Esophagus squamous epithelium (tissue), 5 donors: ENCODE measurements at places on chromosomes 11 and 22. TPM values are rescaled to one million over a fixed set of nuclear protein-coding genes. Genes with fewer than 3 reads are reported as not detected.

Gene TEX12
- 2.5 TPM for total RNA-seq

Gene DDI1
- not detected for total RNA-seq

DNA sequence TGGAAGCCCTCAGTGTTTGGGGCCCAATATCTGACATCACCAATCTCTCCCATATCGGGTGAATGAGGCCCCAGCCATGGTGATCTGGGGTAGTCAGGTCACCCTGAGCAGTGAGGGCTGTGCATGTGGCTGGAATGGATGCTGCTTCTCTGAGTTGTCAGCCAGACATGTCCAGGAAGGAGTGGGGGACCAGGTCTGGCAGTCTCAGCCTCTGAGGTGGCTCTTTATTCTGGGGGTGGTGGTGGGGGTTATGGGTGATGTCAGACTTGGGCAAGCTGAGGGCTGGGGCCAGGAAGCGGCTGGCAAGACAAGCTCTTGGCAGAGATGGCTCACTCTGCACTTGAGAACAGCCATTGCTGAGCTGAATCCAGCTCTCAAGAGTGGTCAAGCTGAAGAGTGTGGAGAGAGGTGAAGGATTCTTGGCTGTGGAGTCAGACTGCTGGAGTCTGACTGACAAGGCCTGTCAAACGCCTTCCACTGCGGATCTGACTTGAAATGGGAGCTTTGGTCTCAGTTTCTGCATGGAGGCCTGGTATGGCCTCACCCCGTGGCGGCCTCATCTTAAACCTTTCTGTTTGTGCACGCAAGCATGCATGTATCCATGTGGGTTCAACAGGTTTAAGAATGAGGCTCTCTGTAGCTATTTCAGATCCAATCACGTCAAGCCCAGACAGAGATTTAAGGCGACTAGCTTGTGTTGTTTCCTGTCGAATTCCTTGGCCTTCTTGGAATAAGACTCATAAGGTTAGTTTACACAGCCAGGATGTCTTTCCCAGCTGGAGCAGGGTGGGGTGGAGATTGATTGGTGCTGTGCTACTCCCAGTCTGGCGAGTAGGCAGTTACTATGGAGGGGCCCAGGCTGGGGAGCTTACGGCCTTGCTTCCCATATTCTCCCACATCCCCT is 83.9 kb upstream of the TIMP3 start:
- peak overlapping the region; percentile 40 for H3K27ac ChIP-seq
- H3K4me3 ChIP-seq = no peak overlapping the region
- no peaks in the 10 kb centered on the region for H3K27me3 ChIP-seq
- H3K4me1 ChIP-seq = peaks cover 5% of the 10 kb centered on the region

DNA sequence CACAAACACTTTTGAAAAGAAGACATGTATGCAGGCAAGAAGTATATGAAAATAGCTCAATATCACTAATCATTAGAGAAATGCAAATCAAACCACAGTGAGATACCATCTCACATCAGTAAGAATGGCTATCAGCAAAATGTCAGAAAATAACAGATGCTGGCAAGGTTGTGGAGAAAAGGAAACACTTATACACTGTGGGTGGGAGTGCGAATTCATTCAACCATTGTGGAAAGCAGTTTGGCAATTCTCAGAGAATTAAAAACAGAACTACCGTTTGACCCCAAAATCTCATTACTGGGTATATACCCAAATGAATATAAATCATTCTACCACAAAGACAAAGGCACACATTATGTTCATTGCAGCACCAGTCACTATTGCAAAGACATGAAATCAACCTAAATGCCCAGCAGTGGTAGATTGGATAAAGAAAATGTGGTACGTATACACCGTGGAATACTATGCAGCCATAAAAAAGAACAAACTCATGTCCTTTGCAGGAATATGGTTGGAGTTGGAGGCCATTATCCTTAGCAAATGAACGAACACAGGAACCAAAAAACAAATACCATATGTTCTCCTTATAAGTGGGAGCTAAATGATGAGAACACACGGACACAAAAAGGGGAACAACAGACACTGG is 18.5 kb downstream of the MMP13 start:
- no peak overlapping the region for H3K27ac ChIP-seq
- H3K4me3 ChIP-seq = no peak overlapping the region
- H3K4me1 ChIP-seq = no peaks in the 10 kb centered on the region
- no peaks in the 10 kb centered on the region for H3K36me3 ChIP-seq
- no peak for DNase-seq

- no peak for DNase-seq
- H3K27me3 ChIP-seq = no peaks in the 10 kb centered on the region
- peak overlapping the region; percentile 60 for H3K27ac ChIP-seq
- H3K4me3 ChIP-seq = no peak overlapping the region
- H3K36me3 ChIP-seq = peaks cover 26% of the 10 kb centered on the region
Measured at GRCh38 chr11:46667043-46667481, 33.4 kb downstream of the ARHGAP1 start.
